CD4-positive, alpha-beta T cell treated with Interleukin-21 for 1 hour (primary cell): ENCODE measurements at places on chromosomes 2 and 18.

GRCh38 chr18:74522635-74523548 lies 11.4 kb upstream of the CNDP1 start:
- DNase-seq: no peak

DNA sequence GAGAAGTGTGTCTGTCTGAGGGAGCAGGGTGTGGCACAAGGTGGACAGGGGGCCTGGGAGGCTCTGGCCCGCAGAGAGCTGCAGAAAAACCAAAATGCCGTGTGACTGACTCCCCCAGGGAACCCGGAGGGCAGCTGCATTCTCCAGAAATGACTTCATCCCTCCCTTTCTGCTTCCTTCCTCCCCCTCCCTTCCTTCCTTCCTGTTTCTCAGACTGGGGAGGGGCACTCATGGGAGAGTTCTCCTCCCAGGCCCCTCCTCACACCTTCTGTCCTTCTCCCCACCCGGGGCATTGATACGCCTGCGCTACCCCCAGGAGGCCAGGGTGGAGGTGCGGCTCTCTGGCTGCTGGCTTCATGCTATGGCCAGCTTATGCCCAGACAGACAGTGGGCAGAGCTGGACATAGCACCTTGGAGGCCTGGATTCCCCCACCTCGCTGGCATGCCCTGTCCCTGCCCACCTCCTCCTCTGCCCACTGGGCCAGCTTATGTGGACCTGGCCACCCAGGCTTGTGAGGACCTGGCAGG lies 8.2 kb upstream of the GPR17 start:
- DNase-seq: no peak

- DNase-seq: no peak
Observed at GRCh38 chr2:217695033-217695520, 307.7 kb downstream of the TNS1 start.

DNA sequence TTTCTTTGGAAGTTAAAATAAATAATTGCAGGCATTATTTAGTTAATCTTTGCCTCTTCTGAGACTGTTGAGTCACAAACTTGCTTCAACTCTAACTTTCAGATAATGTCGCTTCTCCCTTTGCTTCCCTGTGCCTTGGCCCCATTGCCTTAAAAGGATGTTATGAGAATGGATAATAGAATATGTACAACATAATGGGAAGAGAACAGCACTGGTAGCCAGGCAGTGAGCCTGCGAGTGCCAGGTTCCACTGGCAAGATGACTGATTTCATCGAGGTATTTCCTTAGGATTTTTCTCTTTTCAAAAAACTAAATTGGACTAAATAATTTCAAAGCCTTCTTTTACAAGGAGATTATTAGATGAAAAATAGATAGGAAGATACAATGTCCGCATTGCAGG lies 420.9 kb downstream of the TGIF1 start:
- DNase-seq: no peak

GRCh38 chr2:118176601-118177000 lies 88.3 kb downstream of the INSIG2 start:
- DNase-seq: no peak

DNA sequence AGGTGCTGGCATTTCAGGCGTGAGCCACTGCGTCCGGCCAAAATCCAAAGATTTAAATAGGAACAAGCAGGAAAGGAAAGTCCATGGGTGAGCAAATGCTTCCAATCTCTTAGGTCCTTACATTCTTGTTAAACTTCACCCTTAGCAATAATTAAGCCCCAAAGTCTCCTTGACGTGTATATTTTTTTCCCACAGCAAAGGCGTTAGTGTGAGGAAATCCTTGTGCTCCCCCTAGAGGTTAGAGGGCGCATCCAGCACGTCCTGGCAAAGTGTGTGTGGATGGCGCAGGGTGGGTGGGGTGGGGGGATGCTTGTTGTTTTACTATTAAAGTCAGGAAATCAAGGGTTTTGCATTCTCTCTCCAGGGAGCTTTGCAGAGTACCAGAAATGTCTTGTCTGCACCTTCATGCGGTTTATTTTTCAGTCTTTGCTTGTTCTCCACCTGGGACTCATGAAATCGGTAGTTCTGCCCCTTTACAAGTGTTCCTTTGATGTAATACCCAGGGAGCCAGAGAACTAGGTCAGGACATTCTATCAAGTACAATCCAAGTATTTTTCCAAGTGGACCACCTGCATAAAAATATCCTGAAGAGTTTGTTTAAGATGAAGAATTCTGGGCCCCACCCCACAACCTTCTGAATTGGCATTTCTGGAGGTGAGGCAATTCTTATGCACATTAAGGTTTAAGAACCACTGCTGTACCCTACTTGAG lies 22.2 kb upstream of the ITSN2 start:
- DNase-seq: peak; percentile 74

DNA sequence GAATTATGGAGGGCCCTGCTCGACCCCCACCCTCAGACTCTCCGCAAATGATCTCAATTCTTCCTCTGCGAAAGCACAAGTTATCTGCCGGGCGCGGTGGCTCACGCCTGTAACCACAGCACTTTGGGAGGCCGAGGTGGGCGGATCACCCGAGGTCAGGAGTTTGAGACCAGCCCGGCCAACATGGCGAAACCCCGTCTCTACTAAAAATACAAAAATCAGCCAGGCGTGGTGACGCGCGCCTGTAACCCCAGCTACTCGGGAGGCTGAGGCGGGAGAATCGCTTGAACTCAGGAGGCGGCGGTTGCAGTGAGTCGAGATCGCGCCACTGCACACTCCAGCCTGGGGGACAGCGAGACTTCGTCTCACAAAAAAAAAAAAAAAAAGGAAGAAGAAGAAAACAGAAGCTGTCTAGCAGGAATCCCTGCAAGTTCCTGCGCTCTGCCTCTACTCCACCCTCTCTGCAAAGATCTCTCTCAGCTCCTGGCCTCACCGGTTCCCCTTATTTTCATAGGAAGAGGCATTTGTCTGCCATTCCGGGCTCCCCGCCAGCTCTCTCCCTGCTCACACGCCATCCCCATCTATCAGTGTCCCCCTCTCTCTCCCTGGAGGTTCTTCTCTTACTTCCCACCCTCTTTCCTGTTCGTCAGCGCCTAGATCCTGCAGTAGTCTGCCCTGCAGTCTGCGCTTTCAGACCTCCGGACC lies 13.5 kb upstream of the COLEC12 start:
- no peak for DNase-seq

DNA sequence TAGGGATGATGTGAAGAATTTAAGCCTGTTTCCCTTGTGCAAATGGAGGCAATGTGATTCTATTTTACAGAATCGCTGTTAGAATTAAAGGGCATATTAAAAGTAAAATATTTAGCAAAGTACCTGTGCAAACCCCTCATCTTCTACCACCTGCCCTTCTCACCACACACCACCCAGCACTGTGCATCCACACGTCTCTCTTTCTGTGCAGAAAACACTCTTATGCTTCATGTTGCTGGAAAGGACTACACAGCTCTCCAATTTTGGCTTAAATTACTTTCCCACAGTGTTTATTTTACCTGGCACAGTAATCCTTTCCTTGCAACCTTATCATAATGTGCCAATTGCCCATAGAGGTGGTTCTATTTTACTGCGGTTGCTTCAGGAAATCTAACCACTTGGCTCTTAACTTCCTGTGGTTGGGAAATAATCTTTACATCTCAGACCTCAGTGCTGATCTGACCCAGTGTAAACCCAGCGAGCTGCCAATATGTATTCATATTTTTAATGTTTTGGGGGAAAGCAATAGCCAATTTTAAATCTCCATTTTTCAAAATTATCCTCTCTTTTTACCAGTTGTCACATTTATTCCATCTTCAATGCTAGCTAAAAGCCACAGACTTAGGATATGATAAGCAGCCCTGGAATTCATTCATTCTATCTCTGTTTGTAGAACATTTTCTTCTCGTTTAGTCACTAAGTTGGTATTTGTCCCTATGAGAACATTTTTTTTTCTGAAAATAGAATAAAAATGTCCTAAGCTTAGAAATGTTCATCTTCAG lies 250.9 kb downstream of the DSEL start:
- DNase-seq: peak; percentile 32

DNA sequence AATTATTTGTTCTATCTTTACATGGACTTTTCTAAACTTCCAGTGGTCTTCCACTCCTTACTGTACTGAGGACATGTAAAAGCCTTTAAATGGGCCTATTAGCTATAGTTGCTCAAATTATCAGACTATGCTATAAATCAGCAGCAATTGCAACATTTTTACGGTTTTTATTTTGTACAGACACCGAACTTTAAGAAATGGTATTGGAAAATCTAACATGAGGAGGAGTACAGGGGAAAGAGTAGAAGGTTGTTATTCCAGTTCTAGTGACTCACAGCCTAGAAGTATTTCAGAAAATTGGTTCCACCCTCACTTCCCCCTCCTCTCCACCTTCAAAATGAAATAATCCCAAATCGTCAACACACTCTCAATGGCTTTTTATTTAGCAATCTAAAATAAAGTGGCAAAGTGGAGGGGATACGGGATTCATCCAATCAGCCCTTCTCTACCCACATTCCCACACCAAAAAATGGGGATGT lies 1.1 kb downstream of the NCKAP1 start:
- DNase-seq: no peak

- no peak for DNase-seq
Observed at GRCh38 chr18:23824669-23825068, 135.4 kb downstream of the LAMA3 start.

DNA sequence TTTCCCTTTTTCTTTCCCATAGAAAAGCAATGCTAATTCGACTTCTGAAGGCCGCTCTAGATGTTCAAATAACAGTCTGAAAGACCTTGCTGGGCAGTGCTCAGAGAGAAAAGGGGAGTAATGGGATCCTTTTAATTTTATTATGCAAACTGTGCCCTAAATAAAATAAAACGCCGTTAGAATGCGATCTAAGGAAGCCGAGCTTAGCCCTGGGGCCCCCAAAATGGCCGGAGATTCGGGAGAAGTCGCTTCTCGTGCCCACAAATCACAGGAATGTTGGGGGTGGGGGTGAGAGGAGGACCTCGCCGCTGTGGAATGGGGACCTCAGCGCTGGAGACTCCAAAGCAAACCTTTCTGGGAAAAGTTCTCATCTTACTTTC lies 8.4 kb upstream of the POU3F3 start:
- no peak for DNase-seq

DNA sequence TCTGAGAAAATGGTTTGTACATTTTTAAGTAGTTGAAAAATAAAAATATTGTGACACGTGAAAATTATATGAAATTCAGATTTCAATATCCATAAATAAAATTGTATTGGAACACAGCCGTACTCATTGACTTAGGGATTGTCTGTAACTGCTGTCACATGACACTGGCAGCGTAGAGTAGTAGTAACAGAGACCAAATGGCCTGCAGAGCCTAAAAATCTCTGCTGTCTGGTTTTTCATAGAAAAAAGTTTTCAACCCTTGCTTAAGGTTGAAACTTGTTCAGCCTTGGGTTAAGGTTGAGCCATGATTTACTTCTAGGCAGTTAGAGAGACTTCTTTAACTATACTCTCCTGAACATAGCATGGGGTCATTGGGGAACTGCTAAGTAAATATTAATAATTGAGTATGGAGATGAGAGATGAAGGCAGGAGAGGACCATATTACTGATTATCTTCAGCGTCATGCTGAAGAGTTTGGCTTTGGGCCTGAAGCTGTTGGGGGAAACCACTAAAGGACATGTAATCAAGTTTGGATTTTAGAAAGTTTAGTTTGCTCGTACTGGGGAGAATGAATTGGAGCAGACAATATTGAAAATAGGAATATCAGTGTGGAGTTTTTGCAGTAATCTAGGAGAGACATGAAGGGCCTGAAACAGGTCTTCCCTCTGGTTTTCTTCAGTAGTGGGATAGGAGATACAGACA lies 16.2 kb downstream of the EML4 start:
- no peak for DNase-seq

DNA sequence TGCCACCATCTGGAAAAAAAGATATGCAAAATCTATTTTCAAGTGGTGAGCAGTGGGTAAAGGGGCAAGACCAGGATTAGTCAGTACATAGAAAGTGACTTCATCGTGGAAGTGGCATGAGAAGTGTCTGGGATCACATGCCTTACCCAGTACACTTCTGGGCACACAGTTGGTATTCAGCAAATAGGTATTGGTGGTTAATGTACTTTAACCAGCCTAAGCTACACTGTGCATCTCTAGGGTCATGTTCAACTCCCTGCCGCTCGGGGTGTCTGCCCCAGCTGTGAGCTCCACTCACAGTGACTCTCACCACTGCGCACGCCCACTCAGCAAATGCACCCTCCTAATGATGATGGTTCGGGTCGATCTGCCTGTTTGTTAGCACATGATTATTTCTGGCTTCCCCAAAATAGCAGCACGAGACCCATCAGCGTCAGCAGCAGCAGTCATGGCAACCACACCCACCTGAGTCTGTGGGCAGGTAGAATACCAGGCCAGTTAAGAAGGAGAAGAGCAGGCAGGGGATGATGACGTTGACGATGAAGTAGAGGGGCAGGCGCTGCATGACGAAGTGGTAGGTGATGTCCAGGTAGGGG lies 11.1 kb downstream of the CHRNA1 start:
- DNase-seq: peak; percentile 63

- DNase-seq: no peak
Observed at GRCh38 chr2:68747413-68747812, 12.8 kb downstream of the ARHGAP25 start.

DNA sequence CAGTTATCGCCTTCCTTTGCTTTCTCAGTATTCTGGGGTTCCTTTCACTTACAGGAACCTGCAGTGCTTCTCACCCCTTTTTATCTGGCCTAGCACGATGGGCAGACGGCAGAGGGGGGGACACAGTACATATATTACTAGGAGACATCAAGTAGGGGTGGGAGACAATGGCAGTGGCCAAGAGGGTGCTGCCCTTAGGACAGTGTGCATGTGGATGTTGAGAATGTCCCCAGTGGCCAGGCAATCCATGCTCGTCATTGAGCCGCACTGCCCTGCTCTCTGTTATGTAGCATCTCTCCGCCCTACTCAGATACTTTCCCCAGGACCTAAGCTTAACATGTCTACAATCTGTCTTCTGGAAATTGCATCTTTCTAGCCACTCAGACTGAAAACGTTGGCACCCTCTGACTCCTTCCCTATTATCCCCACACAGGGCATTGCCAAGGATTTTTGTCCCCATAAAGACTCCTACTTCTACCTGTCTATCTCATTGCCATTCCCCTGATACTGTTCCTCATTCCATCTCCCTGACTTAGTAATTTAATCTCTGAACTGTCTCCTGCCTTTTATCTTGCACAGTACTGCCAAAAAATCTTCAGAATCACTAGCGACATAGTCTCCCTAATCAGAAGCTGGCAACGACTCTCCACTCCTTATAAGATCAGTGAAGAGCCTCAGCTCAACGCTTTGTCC lies 6.6 kb downstream of the DSG2 start:
- DNase-seq: no peak

DNA sequence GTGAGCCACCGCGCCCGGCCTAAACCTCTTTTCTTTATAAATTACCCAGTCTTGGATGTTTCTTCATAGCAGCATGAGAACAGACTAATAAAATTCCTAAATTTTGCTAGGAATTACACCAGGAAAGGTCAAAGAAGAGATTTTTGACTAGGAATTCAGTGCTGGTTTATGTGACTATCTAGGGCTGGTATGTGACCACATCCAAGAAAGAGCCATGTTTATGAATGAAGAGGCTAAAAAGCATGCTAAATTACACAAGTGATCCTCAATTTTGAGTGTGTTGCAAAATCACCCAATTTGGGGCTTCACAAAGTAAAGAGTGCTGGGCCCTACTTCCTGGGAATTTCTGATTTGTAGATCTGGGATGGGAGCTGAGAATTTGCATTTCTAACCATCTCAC lies 123.6 kb downstream of the CSRNP3 start:
- no peak for DNase-seq

- DNase-seq: no peak
Observed at GRCh38 chr2:15241201-15241600, 319.9 kb downstream of the NBAS start.
